ENCODE measurements at places on chromosomes 16 and 17.

DNA sequence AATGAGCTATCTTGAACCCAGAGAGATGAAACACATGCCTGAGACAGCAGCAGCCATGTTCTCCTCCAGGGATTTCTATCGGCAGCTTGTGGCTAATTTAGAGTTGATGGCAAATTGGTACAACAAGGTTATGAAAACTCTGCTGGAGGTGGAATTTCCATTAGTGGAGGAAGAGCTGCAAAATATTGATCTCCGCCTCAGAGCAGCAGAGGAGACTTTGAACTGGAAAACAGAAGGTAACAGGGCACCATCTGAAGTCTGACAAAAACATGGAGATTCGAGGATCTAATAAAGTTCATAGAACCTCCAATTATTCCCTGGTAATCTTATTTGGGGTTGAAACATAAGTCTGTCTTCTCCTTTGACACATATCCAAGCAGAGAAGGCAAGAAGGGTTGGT, 52.8 kb downstream of the DNAH9 start:
- no peak for DNase-seq

DNA sequence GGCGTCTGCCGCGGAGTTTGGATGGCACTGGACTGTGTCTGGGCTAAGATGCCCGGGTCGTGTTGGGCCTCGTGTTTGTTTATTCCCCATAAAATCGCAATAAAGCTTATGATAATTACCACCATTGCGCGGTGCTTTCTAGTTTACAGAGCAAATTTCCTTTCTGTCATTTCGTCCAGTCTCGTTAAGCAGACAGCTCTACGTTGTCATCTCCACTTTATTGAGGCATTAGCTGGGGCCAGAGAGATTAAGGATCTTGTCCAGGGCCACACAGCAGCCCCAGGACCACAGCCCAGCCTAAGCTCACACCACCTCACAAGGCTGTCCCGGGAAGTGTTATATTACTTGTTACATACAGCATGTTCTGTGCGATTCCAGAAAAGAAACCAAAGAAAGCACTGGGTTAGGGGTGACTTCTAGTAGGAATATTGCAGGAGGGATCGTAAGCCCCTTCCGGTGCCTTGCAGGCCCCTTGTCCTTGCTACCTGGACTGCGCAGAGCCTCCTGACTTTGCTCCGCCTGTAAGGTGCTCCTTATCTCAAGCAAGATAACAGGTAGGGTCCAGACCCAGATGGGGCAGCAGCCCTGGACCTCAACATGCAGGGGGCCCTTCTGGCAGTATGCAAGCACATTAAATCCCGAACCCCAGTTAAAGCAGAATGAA, 6.3 kb downstream of the NOS2 start:
- DNase-seq = no peak

- peak; percentile 51 for DNase-seq
Measured at GRCh38 chr17:78241277-78242023, 10.0 kb downstream of the TMEM235 start.

GRCh38 chr17:66781135-66781534, 53.8 kb upstream of the CACNG5 start:
- DNase-seq = no peak

- peak; percentile 87 for DNase-seq
Measured at GRCh38 chr17:5194346-5194745, 2.7 kb upstream of the ZNF594 start.

GRCh38 chr17:4693416-4693815, 10.5 kb downstream of the PELP1 start:
- DNase-seq = no peak

DNA sequence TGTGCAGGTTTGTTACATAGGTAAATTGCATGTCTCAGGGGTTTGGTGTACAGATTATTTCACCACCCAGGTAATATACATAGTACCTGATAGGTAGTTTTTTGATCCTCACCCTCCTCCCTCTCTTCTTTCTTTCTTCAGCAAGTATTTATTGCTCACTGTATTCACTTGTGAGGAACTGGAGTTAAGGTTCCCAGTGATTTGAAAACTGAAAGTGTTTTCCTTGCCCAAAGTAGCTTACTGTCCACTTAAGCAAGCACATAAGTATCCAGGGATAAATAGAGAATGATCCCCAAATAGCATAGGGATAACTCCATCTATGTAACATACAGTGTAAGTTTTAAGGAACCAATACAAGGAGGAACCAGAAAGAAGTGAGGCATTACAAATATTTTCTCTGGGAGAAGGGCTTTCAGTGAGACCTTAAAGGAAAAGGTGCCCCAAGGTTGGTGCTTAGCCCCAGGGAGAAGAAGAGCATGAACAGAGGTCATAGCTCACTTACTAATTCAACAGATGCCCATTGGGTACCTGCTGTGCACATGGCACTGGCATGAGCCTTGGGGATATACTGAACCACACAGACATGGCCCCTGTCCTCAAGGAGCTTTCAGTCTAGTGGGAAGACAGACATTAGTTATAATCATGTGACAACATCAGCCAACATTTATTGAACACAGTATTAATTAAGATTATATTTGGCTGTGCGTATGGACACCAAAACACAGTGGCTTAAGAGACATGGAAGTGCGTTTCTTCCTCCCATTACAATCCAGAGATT, 17.0 kb downstream of the MYL4 start:
- DNase-seq = no peak

- peak; percentile 16 for DNase-seq
Measured at GRCh38 chr16:62256406-62256805, 220.2 kb upstream of the CDH8 start.

GRCh38 chr17:41322094-41322902, 6.8 kb upstream of the KRTAP17-1 start:
- peak; percentile 76 for DNase-seq

- no peak for DNase-seq
Measured at GRCh38 chr17:20009052-20009301, 182 bp upstream of the SPECC1 start.

- DNase-seq = peak; percentile 95
Measured at GRCh38 chr17:49515196-49515770, 20.2 kb downstream of the NGFR start.

DNA sequence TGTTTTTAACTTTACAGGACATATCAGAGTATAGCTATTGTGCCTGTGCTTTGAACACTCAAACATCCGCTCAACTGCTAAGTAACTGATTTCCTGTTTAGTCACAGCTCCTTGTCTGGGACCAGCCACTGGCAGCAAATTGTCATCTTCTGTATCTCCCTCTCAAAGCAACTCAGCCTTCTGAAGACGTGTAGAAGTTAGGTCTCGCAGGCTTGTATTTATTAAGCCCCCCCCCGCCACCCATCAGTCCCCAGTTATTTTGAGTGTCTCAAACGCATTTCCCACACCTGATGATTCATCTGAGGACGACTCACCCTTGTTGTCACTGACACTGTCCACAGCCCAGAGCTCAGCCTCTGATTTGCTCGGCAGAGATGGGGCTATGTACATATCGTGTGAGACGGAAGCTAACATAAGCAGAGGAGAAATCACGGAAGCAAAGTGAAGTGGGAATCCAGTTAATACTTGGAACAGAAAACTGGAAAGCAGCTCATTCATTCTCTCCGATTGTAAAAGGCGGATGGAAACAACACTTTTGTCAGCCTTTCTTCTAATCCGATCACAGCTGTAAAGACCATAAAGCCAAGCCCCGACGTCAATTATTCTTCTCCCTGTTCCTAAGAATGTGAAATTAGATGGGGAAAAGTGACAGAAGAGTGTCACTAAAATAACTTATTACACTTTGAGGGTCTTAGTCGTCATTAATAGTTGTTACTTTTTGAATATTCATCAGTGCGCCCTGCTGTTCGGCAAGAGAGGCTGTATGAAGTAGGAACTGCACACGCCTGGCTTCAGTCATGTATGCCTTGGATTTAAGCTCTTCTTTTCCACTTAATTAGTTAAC, 64.2 kb downstream of the PITPNC1 start:
- peak; percentile 61 for DNase-seq

- no peak for DNase-seq
Measured at GRCh38 chr16:35690413-35690812, 2231.0 kb downstream of the TP53TG3F start.

DNA sequence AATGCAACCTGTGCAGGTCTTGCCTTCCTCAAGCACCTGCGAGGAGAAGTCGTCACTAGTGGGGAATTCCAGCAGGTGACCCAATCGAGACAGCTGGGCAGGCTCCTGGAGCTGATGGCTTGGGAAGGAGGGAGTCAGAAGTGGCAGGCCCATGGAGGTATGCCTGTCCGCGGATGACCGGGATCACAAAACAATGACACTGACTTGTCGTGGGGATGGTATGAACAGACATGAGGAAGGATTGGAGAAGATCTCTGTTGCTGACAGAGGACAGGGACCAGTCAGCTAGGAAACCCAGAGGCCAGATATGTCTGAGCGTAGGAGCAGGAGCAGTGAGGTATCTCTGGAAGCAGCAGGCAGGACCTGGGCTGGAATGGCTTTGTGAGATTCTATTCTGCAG, 233.3 kb downstream of the SOX9 start:
- no peak for DNase-seq

GRCh38 chr17:39699818-39700147, at the start of gene ERBB2:
ERBB2 (plus strand) TSS chr17:39700064; CDS start chr17:39700239, 175 bp downstream.
- peak; percentile 83 for DNase-seq

DNA sequence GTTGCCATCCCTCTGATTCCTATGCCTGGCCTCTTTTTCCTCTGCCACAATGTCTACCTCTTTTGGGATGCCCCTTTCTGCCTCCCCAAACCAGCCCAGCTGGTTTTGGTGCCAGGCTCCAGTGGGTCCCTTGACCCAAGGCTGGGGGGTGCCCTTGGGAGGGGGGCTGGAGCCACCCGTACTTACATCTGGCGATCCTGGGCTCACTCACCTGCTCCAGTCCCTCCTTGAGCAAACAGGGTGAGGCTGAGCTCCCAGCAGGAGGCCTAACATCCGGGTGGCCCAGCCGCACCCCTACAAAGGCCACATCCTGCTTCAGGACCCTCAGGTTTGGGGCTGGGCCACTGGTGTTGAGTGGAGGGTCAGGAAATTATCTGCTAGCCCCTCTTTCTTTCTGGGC, 1.2 kb downstream of the ERN2 start:
- no peak for DNase-seq

- no peak for DNase-seq
Measured at GRCh38 chr17:61482467-61482866, 30.2 kb downstream of the TBX4 start.

GRCh38 chr17:72646176-72646575, 446.3 kb downstream of the SLC39A11 start:
- DNase-seq = no peak

GRCh38 chr16:53518550-53519416, 15.8 kb upstream of the AKTIP start:
- DNase-seq = peak; percentile 21

GRCh38 chr17:52024300-52024870, 134.1 kb downstream of the CA10 start:
- DNase-seq = peak; percentile 65

DNA sequence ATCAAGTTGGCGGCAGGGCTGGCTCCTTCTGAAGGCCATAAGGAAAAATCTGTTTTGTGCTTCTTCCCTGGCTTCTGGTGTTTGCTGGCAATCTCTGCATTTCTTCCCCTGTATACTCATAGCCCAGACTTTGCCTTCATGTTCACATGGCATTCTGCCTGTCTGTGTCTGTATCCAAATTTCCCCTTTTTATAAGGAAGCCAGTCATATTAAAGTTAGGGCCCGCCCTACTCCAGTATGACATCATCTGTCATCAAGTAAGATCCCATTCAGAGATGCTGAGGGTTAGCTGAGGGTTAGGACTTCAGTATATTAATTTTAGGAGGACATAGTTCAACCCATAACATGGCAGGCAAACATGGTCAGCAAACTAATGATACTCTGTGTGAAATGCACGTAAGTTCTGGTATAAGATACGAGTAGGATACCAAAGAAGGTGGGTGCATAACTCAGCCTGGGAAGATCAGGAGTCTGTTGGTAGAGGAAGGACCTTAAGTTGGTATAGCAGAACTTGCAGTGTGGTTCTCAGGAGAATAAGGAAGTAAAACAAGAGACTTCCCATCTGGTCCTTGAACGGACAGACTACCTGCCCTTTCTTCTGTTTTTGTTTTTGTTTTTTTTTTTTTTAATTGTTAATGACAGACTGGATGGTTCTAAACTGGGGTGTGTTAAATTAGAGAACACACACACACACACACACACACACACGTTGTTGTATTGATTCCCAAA, 13.9 kb downstream of the MAP2K6 start:
- DNase-seq = no peak

- DNase-seq = no peak
Measured at GRCh38 chr17:9986754-9987382, 81.8 kb upstream of the RCVRN start.

GRCh38 chr16:30121741-30122571, 1.1 kb downstream of the MAPK3 start:
- no peak for DNase-seq

DNA sequence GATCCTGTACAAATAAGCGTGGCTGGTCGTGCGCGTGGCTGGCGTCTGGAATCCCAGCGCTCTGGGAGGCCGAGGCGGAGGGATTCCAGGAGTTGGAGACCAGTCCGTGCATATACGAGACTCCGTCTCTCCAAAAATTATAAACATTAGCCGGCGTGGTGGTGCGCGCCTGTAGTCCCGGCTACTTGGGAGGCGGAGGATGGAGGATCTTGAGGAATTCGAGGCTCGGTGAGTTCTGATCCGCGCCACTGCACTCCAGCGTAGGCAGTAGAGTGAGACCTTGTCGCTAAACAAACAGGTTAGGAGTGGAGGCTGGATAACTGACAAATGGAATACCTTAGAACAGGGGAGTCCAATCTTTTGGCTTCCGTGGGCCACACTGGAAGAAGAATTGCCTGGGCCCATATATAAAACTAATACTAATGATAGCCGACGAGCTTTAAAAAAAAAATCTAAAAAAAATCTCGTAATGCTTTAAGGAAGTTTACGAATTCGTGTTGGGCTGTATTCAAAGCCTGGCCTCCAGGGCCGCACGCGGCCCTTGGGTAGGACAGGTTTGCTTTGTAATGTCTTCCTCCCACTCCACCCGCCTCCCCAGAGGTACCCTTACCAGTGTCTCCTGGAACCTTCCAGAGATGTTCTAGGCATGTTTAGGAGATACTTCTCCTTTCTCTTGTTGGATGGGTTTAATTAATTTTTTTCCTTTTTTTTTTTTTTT, 909 bp upstream of the RSL1D1 start:
- peak; percentile 31 for DNase-seq

DNA sequence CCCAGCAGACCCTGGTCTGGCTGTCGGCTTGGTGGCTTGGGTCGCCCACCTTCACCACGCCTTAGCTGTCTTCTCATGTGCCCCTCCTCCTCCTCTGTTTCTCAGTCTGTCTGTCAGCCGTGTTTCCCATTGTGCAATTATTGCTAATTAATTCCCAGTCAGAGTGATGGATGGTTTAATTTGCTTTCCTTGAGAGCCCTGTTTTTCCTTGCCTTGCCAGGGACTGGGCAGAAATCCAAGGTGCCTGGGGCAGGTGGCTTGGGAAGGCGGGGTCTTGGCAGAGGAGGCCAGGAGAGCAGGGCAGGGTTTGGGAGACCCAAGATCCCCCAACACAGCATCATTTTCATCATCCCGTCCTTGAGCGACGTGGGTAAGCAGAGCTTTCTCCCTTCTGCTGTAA, 21.3 kb downstream of the NECAB2 start:
- DNase-seq = no peak

GRCh38 chr16:67800338-67800926, 5.9 kb downstream of the RANBP10 start:
- DNase-seq = no peak

- DNase-seq = peak; percentile 99
Measured at GRCh38 chr17:835263-835662, 53.1 kb downstream of the MRM3 start.

GRCh38 chr16:10494343-10495030, 85.9 kb downstream of the EMP2 start:
- no peak for DNase-seq
